Fibroblast of pulmonary artery (primary cell): ENCODE measurements at places on chromosomes 4 and X.

- no peak for DNase-seq
Measured at GRCh38 chrX:39772057-39772832, 325.5 kb downstream of the BCOR start.

DNA sequence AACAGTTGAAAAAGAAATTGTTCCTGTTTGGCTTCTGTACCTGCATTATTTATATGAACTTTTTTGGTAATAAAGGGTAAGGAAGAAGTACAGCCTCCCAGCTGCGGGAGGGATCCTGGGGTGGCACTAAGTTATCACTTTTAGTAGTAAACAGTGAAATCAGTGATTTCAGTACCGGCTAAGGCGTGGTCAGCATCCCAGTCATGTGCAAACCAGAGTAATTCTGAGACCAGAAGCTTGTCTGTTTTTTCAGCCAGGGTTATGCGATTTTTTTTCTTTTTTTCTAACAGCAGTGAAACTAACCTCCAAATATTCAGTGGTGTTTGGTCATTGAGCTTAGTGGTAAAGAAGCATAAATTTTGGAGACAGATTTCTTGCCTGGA lies 3.3 kb downstream of the EGF start:
- no peak for DNase-seq

- DNase-seq = no peak
Measured at GRCh38 chr4:40651280-40651679, 21.6 kb upstream of the RBM47 start.

DNA sequence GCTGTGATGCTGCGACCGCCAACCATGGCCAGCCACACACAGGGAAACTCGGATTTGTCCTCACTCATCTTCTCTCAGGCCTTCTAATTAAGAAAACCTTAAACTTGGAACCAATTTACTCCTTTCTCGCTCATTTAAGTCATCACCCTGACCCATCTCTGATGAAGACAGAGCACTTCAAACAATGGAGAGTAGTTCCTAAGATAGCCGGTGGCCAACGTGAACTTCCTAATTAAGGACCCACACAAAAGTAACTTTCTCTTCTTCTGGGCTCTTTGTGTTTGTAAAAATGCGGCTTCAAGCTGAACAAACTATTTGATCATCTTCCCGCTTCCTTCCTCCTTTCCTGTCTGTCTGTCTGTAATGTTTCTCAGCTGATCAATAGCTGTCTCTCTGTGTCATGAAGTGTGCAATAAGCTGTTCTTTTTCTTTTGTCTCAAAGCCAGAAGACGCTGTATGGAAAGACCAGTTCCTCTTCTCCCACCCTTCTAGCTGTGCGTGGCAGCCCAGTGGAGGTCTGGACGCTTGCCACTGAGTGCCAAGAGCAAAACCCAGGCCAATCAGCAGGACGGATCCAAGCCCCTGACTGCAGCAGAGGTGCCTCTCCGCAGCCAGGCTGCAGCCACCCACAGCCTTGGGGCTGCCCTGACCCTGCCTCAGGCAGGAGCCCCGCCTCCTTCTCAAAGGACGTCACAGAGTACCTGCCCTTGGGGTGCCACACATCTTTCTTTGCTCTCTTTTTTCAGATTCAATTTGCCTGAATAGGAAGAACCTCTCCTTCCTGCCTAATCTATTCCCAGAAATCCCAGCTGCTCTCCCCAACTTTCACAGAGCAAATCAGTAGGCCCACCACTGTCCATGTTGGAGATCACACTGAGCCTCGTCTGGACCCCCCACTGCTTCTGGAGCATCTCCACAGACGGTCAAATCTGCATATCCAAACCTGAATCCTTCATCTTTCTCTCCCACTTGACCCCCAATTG lies 59.3 kb downstream of the MAML3 start:
- DNase-seq = no peak

DNA sequence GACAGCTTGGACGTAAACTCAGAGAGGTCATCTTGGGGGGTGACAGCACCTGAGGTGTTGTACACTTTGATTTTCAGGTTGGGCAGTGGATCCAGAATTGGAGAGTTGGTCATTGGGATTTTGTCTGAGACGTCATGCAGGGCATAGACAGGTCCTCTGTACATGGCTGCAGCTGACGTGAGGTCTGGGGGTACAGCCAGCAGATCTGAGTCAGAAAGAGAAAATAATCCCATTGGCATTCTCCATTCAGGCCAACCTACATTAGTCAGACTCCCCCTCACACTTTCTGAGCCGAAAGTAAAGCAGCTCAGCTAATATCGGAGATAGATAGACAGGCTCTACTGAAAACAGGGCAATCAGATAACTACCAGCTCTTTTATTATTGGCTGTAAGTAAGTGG lies 329.7 kb downstream of the UNC5C start:
- peak; percentile 40 for DNase-seq

DNA sequence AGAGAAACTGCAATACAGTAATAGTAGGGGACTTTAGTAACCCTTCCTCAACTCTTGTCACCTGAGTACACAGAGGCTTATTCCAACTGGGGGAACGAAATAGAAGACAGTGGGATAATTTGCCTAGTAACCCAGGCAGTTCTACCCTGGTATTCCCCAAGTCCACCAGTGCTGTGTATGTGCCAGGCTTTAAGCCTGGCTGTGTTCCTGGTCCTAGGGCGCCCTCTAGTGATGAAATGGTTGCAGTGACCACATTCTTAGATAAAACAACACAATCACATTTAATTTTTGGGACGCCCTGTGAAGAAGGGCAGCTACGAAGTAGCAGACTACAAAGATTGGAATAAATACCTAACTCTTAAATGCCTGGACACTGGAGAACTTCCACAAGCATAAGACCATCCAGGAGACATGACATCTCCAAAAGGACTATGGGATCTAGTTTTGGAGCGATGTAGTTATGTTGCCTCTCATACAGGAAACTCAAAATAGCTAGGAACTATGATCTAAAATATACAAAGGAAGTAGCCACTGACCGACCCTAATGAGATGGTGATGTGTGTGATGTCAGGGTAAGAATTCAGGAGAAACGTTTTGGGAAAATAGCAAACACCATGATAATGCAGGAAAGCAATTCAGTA lies 288.5 kb upstream of the ZCCHC13 start:
- DNase-seq = peak; percentile 79

- DNase-seq = peak; percentile 55
Measured at GRCh38 chrX:27600686-27601085, 10.5 kb downstream of the DCAF8L2 start.

DNA sequence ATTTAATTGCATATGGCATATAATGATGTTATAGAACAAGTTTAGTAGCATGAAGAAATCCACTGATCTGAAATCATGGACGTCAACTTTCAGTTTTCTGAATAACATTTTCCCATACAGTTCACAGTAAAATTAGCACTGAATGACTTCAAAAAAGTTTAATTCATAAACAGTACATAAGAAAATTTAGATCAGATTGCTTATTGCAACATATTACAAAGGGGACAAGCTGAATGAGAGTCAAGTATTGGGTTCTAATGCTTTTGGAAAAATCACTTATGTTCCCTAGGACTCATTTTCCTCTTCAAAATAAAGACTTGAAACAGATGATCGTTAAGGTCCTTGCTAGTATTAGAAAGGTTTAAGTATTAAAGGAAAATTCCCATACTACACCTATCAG lies 898.3 kb upstream of the INTU start:
- no peak for DNase-seq

- no peak for DNase-seq
Measured at GRCh38 chrX:134167591-134168203, 69.3 kb upstream of the CCDC160 start.

- DNase-seq = peak; percentile 34
Measured at GRCh38 chr4:122806981-122807679, 19.5 kb upstream of the FGF2 start.

DNA sequence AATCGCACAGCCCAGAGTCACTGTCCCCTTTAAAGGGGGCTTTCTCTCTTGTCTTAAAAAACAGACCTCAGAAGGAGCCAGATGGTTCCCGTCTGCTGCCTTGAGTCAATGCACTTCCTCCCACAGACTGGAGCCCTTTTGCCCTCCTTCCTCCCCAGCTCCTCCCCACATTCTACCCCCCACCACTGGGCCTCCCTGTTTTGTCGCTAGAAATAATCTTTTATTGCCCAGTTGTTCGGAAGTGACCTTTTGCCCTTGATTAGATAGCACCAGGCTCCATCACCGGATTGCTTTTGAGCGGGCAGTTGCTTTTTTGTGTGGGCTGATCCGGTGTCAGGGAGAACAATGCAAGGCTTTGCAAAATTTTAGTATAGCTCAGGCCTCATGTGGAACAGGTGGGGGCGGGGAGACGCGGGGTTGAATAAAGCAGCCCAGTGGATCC lies 47.7 kb downstream of the SPRY1 start:
- peak; percentile 94 for DNase-seq

DNA sequence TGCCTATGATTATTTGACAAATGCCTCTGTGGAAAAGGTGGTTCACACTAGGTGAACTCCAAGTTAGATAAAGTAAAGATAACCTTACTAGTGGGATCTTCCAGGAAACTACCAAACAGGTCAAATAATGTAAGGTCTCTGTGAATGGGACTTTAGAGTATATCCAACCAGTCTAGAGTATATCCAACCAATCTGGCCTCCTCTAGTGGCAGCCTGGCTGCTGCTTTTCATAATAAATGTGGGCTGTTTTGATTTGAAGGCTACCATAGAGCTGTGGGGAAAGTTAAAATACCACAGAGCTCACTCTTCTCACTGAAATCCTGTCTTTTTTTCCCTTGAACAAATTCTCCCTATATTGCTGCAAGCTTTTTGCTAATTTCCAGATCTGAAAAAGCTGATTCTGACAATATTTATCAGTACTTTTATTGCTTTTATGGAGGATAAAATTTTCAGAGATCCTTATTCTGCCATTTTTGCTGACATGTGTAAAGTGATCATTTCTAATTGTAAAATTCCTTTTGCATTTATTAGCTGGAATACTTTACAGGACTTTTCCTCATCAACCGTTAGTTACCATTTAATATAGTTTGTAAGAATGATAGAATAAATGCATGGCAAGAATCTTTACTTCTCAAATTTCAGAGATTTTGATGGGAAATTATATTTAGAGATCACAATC lies 111.3 kb downstream of the TET2 start:
- DNase-seq = no peak

DNA sequence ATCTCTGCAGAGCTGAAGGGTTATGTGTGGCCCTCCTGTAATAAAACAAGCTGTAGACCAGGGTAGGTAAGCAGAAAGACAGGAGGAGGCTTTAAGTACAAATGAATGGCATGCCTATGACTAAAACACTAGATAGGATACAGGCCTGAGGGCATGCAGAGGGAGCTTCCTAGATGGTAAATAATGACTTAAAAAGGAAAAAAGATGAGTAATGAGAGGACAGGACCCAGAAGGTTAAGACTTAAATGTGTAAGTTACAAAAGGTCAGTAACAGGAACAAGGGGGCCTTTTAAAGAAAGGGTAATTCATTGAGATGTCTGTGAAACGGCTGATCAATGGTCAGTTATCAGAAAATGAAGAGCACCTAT lies 194.8 kb downstream of the SOWAHB start:
- DNase-seq = no peak
